NCI-H2171 (cell line): ENCODE measurements at places on chromosomes 6 and 20.

- DNase-seq = no peak
These were observed 30.9 kb downstream of the ANGPT4 start for GRCh38 chr20:884983-885952.

DNA sequence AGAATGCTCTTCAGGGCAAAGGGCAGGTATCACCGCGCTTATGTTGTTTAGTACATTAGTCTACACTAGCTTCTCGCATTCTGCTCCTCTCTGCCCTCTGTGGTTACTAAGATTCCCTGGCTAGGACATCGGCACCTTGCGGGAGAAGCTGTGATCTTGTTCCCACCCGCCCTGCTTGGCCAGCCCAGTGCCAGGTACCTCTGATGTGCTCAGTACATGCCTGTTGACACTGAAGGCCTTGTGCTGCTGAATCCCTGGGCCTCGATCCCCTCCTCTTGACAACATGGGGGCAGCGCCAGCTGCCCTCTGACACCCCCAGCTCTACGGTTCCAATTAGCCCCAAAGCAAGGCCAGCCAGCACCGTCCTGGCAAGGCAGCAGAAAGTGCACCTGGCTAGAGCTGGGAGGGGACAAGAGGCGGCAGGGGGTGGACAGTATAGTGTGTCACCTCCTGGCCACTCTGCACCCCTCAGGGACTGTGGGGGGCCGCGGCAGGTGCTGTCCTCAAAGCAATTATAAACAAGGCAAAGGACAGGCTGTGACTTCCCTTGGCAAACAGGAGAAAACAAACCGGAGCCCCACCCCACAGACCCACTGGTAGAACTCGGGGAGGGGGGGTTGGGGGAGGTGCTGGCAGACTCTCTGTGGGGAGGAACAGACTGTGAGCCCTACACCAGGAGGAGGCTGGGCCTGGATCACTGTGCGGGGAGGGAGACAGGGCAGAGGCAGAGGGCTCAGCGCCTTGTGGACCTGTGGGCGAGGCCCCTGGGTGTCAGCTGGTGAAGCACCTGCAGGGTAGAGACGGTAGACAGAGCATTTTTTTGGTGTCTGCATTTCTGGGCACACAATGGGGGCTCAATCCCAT, 7.1 kb downstream of the TFEB start:
- peak; percentile 9 for DNase-seq

DNA sequence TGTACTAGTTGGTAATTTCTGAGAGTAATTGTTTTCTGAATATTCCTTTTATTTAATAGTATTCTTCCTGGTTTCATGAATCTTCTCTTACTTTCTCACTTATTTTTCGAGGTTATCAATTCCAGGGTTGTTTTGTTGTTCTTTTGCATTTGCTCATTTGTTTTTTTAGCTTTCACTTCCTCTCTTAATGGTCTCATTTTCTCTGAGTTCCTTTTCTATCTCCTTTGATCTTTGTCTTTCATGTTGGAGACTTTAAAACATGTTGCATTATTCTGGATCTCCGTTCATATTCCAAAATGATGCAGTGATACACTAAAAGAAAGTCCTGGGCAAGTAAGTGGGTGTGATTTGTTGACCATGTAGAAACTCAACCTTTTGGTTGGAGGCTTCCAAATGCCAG, 345.3 kb upstream of the SLC35B3 start:
- no peak for DNase-seq

DNA sequence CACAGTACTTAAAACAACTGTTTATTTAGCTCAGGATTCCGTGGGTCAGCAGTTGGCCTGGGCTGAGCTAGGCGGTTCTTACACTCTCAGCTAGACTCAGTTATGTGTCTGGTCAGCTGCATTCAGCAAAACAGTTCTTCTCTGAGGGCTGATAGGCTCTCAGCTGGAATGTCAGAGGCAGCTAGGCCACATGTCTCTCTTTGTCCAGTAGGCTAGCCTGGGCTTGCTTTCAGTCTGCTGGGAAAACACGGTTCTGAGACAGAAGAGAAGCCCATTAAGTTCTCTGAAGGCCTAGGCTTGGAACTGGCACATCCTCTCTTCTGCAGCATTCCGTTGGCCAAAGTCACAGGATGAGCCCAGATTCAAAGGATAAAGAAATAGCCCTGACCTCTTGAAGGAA, 65.6 kb downstream of the TULP4 start:
- no peak for DNase-seq

DNA sequence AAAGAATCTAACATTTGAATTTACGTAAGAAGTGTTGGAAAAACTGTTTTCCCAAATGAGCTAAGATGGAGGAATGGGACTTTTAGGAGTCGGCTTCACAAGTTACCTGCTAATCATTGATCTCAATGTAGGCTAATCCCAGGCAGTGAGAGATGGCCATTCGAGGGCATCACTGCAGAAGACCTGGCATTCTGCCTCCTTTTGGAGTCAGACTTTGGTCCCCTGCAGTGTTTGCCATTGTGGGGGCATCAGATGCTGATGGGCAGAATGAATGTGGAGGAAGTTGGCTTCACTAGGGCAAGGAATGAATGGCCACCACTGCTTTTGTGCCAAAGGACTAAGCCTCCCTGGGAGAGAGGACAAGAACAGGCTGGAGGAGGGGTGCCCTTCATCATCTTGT, 55.7 kb upstream of the NKX2-2 start:
- no peak for DNase-seq

DNA sequence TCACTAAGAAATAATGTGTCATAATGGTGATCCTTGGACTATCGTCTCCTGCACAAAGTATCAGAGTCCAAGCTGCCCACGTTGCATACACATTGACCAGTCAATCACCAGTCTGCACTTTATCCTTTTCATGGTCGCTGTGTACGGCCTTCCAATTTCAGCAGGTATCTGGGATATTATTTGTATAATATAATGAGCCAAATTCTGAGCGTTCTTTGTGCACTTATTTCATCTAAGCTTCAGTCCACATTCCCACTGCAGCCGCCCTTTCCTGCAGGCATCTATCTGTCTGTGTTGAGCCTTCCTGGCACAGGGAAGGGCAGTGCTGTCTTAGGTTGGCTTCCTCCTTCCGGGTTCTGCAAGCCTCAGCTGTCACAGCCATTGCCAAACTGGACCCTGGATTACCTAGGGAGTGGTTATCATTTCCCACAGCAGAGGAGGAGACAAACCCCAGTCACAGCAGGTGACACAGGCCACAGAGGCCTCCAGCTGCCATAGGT, 174.3 kb downstream of the TTLL2 start:
- DNase-seq = no peak

DNA sequence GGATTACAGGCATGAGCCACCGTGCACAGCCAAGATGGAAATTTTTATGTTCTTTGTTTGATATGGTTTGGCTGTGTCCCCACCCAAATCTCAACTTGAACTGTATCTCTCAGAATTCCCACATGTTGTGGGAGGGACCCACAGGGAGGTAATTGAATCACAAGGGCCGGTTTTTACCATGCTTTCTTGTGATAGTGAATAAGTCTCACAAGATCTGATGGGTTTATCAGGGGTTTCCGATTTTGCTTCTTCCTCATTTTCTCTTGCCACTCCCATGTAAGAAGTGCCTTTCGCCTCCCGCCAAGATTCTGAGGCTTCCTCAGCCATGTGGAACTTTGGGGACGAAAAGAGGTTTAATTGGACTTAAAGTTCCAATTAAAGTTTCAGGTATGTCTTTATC, 14.6 kb downstream of the EEF1A1 start:
- no peak for DNase-seq

- no peak for DNase-seq
These were observed 151.3 kb upstream of the QKI start for GRCh38 chr6:163263196-163263595.

GRCh38 chr6:157831424-157832249, 8.6 kb downstream of the SNX9 start:
- peak; percentile 39 for DNase-seq

- no peak for DNase-seq
These were observed 18.5 kb upstream of the ERVFRD-1 start for GRCh38 chr6:11129908-11130565.

DNA sequence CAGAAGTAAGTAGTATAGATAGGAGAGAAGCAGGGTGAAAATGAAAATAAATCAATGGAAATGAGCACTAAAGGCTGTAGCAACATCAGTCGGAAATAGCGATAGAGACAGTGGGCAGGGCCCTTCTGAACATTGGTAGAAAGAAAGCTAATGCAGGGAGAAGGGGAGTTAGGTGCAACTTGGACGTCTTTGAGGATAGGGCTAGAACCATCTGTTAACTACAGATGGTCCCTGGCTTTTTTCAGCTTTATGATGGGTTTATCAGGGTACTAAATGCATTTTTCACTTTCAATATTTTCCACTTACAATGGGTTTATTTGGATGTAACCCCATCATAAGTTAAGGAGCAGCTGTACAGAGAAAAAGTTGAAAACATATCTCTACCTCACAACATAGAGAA, 72.8 kb upstream of the CNR1 start:
- no peak for DNase-seq

GRCh38 chr6:111342913-111343312, 140.1 kb downstream of the REV3L start:
- DNase-seq = no peak

DNA sequence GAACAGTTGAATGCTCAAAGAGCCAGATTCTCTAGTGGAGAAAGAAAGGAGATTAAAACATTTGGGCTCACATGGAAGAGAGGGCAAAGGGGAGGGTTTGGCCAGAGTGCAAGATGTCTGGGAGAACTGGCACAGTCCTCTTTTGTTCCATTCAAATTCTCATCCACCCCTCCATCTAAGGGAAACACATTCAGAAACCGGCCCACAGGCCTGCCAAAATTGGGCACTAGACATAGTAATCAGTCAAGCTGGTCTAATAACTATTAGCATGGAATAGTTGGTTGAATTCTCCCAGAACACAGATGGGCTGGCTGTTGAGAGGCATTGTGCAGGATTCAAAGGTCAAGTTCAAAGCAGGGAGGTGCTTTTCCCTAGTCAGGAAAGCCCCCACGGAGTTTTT, 341.4 kb upstream of the IRAK1BP1 start:
- DNase-seq = no peak

DNA sequence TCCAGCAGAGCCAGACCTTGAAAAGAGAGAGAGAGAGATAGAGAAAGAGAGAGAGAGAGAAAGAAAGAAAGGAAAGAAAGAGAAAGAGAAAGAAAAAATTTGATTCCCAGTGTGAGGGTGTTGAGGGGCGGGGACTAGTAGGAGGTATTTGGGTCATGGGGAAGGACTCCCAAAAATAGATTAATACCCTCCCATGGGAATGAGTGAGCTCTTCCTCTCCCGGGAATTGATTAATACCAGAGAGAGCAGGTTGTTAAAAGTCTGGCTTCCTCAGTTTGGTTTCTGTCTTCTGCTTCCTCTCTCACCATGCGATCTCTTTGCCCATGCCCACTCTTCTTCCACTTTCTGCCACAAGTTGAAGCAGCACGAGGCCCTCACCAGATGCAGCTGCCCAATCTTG, 28.8 kb upstream of the CFAP206 start:
- DNase-seq = no peak

GRCh38 chr20:25480797-25481196, 73.3 kb downstream of the GINS1 start:
- DNase-seq = no peak

GRCh38 chr20:3875378-3875974, 13.7 kb upstream of the PANK2 start:
- DNase-seq = no peak

- DNase-seq = no peak
These were observed 549 bp upstream of the CSE1L start for GRCh38 chr20:49045440-49046086.

DNA sequence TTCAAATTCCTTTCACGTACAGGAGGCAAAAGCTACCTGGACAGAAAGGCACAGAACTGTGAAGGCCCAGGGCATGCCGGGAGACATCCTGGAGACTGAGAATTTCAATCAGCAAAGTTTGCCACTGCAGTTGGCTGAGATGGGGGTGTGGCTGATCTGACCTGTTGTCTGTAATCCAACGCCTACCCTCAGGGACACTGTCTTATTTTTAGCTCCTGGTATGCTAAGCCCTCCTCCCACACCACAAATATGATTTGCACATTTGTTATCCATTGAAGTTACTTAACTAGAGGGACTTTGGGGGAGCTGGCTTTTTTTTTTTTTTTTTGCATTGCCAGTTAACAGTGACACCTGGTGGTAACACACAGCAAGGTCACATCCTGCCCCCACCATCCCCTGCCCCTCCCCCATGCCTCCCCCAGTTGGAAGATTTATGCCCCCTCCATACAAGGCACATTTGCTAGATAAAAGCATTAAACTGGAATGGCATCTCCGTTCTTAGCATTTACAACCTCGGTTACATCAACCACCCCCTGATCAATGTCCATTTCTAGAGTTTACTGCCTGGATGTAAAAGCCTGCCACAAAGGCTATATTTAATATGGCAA, 40.4 kb downstream of the TTI1 start:
- peak; percentile 35 for DNase-seq

GRCh38 chr6:44842616-44843015, 455.1 kb downstream of the CDC5L start:
- no peak for DNase-seq

GRCh38 chr20:33883164-33883563, 72.0 kb downstream of the CHMP4B start:
- no peak for DNase-seq

DNA sequence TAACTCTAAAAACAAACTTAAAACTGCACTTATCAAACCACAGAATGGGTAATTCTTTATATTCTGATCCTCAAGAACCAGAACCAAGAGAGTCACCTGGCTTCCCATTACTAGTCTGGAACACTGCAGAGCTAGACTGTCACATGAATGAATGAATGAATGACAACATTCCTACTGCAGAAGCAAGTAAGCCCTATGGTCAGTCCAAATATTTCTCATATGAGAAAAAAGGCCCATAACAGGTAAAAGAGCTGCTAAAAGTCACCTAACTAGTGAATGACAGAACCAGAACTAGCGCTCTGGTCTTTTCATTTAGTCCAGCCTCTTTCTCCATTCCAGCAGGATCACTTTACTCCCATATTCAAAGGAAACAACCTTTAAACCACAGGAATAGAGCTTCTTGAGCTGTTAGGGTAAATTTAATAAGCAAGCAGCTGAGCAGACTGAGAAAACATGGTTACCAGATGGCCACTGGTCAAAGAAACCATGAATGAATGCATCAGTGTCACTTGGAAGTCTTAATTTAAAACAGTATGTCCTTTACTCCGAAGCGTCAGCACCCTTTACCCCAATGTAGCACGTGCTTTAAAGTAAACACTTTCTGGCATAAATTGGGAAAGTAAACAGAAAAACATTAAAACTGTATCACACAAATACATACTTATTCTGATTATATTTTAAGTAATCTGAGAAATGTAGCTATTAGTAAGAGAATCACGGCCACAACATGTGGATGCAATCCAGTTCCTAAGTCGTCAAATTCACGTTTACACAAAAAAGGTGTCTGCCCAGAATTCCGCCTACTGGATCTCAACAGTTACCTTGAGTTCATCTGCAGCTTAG, 1.4 kb downstream of the PREP start:
- no peak for DNase-seq
